Stimulated activated CD4-positive, alpha-beta T cell treated with anti-CD3 and anti-CD28 coated beads, Interleukin-1b, Interleukin-23, amount 100 ng/mL, for 1 hour (primary cell): ENCODE measurements at places on chromosomes 16 and 17.

DNA sequence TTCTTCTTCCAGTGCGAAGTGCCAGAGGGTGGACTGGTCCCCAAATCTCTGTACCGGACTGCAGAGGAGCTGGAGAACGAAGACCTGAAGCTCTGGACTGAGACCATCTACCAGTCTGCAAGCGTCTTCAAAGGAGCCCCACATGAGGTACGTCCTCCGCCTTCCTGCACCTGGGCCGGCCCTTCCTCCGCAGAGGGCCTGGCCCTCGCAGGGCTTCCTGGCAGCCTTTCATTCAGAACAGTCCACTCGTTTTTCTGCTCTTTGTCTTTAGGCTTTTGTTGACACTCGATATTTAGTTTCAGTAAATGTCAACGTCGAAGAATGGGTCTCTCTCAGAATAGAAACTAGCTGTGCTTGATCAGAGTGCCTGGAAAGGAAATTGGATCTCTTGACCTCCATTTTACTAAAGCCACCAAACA is 68.6 kb downstream of the SEC14L1 start:
- no peak for DNase-seq

GRCh38 chr17:4542003-4542725 is 13.0 kb downstream of the MYBBP1A start:
- no peak for DNase-seq

DNA sequence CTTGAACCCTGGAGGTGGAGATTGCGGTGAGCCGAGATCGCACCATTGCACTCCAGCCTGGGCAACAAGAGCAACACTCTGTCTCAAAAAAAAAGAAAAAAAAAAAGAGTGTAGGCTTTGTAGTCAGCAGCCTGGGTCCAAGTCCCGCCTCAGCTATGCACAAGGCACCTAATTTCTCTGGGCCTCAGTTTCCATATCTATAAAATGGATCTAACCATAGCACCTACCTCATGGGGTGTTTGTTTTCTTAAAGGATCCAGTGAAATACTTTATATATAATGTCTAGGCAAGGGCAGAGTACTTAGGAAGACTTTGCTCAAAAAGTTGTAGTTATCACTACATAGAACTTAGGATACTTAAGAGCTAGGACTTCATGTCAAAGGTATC is 45.4 kb upstream of the NFAT5 start:
- no peak for DNase-seq

DNA sequence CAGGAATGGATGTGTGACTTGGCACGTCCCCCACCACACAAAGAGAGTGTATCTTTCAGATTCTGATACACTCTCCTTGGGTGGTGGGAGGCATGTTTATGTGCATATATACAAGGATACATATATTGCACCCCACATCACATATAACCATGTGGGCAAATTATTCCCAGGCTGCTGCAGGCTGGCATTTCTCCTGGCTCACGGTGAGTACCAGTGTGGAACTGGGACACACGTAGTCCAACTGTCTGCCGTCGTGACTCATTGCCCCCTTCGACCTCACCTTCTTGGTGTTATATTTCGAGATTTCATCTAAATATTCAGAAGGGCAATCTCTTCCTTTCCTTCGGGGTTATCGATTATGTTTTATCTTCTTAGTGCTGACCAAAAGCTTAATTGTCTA is 24.4 kb downstream of the ARHGAP44 start:
- no peak for DNase-seq

DNA sequence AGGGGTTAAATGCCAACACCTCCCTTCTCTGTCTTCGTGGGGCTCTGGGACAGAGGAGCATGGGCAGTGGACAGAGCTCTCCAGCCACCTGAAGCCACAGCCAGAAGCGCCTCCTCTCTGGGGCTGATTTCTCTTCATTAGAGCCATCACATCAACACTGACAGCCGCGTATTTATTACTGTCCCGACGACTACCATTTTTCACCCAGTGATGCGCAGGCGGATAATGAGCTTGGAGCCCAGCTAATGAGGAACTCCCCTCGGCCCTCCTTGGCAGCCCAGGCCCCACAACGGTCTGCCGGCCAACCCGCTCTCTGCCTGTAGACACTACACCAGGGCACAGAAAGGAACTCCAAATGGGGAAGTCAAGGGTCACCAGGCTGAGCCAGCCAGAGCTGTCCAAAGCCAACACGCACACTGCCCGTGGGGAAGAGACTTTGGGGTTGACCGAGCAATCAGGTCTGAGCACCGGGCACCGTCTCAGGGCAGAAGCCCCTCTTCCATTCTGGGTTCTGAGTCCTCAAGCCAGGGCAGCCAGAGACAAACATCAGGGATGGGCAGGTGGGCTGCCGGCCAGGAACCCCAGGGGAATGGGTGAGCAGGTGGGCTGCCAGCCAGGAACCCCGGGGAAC is 13.2 kb downstream of the SDK2 start:
- DNase-seq = no peak

DNA sequence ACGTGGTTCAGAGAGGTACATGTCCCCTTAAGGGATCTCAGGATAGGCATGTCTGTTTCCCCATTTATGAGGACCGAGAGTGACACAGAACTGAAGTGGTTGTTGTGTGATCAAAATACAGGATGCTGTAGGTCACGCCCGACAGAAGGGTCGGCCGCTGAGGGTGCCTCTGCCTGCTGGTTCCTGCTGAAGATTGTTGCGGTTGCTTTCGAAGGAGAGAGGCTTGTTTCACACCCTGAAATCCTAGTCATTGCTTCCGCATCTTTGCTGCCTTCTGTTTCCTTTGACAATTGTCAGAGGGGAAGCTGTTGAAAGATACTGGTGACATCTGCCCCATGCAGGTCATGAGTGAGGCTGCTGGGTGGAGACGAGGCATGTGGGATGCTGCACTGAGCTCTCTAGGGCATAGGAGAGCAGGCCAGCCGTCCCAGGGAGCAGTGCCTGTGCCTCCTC is 3.8 kb upstream of the NAT9 start:
- peak; percentile 11 for DNase-seq

DNA sequence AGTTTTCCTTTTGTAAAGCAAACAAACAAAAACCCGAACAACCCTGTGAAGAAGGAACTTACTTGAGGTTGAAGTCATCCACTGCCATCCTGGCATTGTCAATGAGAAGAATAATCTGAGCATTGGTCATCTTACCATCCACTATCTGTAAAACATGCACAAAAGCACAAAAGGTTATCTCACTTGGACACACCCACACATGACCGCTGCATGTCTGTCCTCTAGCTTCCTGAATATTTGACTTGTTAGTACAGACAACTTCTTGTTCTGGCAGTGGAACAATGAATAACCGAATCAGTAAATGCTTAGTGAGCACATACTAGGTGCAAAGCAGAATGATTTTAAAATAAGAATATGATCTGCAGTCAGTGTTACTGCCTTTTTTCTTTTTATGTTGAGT is 6.1 kb downstream of the KRT23 start:
- no peak for DNase-seq

DNA sequence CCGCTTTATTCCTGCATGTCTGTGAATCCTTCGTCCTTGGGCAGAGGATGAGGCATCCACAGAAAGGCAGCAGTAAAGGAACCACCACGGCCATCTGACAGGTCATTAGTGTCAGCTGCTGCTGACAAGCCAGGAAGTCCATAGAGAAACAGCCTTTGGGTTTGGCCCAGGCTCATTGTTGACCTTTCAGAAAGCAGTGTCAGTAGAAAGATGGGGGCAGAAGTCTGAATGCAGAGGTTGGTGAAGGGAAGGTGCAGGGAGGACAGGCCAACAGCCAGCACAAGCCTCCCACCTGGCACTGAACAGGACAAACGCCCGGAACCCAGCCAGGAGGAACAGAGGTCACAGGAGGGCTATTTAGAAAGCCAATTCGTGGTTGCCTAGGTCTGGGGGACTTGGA is 105.8 kb downstream of the VAT1L start:
- no peak for DNase-seq

DNA sequence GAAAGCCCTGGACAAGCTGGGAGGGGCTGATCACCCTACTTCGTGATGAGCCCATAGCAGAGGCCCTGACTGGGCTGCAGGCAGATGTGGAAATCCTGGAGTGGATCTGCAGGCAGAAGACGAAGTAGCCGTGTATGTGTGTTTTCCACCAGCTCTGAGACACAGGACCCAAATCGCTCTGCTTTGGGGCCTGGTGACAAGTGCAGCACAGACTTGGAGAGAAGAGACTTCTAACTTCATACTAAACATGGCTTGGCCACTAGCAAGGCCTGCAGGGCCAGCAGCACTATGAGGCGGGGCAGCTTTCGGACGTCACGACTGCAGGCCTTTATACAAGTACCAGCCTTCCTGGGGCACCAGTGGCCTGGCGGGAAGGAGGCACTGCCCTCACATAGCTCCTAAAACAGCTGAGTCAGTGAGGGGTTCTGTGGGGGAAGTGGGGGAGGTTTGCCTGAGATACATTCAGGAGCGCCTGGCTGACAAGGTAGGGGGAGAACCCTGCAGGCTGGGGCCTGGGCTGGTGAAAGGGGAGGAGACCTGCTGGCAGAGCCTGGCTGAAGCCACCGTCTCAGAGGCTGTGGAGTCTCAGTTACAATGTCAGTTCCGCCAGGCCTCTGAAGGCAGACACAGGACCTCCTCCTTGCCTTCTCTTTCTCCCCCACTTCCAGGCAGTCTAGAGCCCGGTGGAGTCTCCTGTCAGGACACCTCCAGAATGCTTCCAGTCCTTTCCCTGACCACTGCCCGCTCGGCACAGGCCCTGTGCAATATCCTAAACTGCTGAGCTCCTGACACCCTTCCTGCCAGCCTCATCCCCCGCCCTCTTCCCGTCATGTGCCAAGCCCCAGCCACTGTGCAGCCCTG is 73.4 kb downstream of the WSB1 start:
- DNase-seq = no peak
